ENCODE measurements at places on chromosomes 6 and 20. TPM values are rescaled to one million over a fixed set of nuclear protein-coding genes. Genes with fewer than 3 reads are reported as not detected.

PGC gene
- not detected for total RNA-seq

KCNK5 gene
- total RNA-seq, result 3.5 TPM

AFG1L gene
- 4.1 TPM for total RNA-seq

AKAP12 gene
- total RNA-seq, result 146 TPM

TXLNB gene
- not detected for total RNA-seq

CD24 gene
- 125 TPM for total RNA-seq

AKAP7 gene
- 3.6 TPM for total RNA-seq

RBM12 gene
- total RNA-seq, result 43.5 TPM

BEND3 gene
- total RNA-seq, result 4.5 TPM

EDN1 gene
- 25.6 TPM for total RNA-seq

CST4 gene
- total RNA-seq, result 0.98 TPM

C6orf118 gene
- not detected for total RNA-seq

SOX4 gene
- total RNA-seq, result 46.1 TPM

PPDPF gene
- 256 TPM for total RNA-seq

CASS4 gene
- total RNA-seq, result 0.04 TPM

DNMT3B gene
- total RNA-seq, result 7.3 TPM

FOXC1 gene
- total RNA-seq, result 12.0 TPM

LAMP5 gene
- not detected for total RNA-seq

SAMD3 gene
- not detected for total RNA-seq

All from PC-3 (cell line).